ENCODE measurements at places on chromosomes 13 and 19. TPM values are rescaled to one million over a fixed set of nuclear protein-coding genes. Genes with fewer than 3 reads are reported as not detected.

Gene ZNF524
- total RNA-seq, result 12.6 TPM

Gene PRKCG
- not detected for total RNA-seq

Gene ZNF888
- 0.98 TPM for total RNA-seq

DNA sequence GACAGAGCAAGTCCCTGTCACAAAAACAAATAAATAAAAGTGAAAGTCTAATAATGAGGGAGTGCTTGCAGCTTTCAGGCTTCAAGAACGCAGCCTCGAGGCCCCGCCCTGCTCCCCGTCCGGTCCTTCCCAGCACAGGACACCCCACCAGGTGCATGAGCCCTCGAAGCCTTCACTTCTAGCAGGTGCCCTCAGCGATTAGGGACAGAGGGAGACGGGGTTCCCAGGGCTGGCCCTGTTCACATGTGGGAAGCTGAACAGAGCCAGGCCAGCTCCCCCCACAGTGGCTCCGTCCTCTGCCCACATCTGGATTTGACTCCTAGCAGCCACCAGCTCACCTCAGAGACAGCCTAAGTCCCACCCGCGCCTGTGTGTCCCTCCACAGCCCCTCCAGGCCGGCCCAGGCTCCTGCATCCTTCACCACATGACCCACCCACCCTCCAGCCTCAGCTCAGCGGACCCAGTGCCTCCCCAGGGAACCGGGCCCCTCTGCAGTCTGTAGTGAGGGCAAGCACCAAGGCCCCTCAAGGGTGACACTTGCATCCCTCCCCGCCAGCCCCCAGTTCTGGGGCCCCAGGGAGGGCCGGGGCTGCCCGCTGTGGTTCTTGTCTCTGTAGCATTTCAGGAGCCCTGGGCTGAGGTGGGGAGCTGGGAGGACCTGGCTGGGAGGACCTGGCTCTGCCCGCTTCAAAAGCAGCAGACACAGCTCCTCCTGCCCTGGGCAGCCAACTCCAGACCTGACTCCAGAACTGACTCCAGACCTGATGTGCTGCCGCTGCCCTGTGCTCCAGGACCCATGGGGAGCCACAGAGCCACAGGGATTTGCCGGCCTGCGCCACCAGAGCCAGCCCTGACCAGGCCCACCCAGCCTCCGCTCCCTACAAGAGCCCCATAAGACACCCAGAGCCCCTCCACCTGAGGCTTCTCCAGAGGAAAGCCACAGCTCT lies 27.2 kb downstream of the GPX4 start:
- DNase-seq, result peak; percentile 56

GRCh38 chr19:30669329-30670010 lies 297.3 kb downstream of the ZNF536 start:
- peak; percentile 30 for DNase-seq

- DNase-seq, result no peak
Observed at GRCh38 chr19:51652266-51652665, 5.6 kb upstream of the SIGLEC14 start.

GRCh38 chr19:8397271-8397670 lies 7.1 kb downstream of the RAB11B start:
- DNase-seq, result no peak

- no peak for DNase-seq
Observed at GRCh38 chr13:88086577-88086976, 415.4 kb downstream of the SLITRK5 start.

GRCh38 chr19:10018786-10019185 lies 5.5 kb downstream of the RDH8 start:
- DNase-seq, result no peak

GRCh38 chr13:40666933-40667621 lies 636 bp upstream of the FOXO1 start:
- DNase-seq, result peak; percentile 27

DNA sequence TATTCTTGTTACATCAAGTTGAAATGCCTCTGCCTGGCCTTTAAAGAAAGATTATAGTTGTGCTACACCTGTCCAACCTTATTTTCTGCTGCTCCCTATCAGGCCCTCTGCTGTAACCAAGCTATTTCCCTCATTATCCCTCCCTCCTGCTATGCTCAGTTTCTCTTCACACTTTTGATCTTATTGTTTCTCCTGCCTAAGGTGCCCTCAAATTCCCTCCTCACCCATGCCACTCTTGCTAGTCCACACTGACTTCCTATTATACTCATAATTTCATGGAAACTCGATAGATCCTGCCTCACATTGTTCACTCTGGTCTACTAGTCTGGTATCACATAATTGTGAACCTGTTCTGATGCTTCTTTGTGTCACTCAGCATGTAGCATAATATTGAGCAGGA lies 19.4 kb upstream of the ESD start:
- no peak for DNase-seq

DNA sequence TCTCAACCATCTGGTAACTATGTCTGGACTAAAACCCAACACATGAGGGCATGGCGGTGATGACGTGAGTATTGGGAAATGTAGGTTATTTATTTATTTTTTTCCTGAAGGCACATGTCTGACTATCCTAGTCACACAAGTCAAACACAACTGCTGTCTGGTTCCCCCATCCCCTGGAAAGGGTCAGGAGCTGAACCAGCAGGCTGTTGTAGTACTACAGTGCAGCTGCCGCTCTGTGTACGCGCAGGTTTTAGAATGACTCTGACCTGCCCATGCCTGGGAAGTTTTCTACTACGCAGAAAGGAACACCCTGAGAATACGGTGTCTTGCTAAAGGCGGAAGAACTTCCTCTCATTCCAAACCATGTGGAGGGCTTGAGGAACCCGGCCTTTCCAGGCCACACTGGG lies 1.2 kb downstream of the SLC7A1 start:
- DNase-seq, result peak; percentile 37

- DNase-seq, result no peak
Observed at GRCh38 chr13:65929436-65929835, 1300.7 kb downstream of the PCDH9 start.

GRCh38 chr19:55341171-55341588 lies 1.5 kb downstream of the KMT5C start:
- DNase-seq, result peak; percentile 29

DNA sequence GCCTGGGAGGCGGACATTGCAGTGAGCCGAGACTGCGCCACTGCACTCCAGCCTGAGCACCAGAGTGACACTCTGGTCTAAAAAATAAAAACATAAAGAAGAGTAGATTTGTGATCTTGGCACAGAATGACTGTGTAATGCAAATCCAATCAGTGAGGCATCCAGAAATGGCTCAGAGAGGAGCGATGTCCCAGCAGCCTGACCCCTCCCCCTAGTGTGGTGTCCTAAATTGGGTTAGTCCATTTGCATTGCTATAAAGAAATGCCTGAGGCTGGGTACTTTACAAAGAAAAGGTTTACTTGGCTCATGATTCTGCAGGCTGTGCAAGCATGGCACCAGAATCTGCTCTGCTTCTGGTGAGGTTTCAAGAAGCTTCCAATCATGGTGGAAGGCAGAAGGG lies 59.1 kb upstream of the ZNF30 start:
- DNase-seq, result no peak

- no peak for DNase-seq
Observed at GRCh38 chr19:34363094-34363493, 1.9 kb upstream of the GPI start.

DNA sequence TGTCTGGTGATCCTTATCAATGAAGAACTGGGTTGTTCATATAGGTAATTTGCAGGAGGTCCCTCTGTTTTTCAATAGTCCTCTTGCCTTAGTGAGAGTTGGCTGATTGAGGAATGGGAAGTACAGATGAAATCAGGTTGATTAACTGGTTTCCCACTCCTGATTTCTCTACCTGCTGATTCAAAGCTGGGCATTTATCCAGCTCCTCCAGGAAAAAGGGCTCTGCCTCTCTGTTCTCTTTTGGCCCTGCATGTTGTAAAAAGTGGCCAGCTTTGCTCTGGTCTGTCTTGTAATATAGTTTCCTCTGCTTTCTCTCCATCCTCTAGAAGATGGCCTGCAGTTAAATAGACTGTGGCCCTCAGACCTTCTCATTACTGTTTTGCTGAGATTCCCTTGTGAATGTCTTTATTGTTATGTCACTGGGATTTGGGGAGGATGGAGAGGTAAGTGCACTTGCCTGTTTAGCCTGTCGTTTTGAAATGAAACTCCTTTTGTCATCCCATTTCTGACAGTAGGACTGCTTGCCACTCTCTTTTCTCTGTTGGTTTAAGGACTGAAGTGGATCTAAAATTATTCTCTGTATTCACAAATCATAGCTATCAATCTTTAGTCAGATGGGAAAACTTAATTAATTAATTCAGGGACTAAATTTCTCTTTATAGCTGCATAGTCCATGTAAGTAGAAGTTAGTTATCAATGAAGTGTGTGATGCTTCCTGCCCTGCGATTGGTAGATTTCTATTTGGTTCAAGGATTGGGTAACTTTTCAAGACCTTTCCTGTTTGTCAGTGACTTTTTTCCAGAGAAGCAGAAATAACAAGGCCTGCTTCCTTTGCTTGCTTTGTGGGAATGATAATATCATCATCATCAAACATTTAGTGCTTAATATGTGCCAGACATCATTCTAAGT lies 28.5 kb downstream of the GARRE1 start:
- DNase-seq, result no peak

- no peak for DNase-seq
Observed at GRCh38 chr13:39363382-39363772, 239.6 kb downstream of the LHFPL6 start.

DNA sequence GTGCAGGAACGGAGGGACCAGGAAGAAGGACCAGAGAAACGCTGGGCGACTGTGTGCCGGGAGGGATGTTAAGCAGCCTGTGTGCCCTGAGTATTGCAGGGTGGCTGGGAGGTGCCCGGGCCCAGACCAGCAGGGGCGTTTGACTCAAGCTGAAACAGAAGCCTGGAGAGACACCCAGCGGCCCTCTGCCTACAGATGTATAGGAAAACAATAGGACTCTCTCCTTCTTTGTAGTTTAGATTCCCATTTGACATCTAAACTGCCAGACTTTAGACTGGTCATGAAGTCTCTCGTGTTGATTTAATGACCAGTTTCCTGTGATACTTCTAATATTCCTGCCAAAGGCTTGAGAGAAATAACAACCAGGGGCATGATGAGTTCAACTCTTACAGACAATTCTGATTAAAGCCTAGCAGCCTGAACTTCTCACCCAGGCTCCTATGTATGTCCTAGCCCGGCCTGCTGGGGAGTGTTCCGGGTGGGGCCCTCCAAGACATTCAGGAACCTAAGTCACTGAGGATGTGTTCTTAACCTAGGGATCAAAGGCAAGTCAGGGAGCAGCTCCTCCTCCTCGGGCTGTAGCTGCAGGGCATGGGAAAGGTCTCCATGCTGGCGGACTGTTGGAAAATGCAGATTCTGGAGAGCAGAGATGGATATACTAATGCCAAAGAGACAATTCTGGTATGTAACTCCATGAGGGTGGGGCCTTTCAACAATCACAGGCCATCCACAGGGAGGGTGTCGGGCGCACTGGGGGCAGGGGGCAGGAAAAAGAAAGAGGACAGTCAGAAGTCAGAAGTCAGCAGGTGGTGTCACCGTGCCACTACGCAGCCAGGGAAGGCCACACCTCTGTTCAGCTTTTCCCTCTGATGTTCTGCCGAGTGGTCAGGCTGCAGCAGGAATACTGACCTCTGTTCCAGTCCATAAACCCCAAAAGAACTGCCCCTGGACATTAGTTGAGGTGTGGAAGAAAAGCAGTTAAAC lies 131.8 kb downstream of the STARD13 start:
- DNase-seq, result no peak

DNA sequence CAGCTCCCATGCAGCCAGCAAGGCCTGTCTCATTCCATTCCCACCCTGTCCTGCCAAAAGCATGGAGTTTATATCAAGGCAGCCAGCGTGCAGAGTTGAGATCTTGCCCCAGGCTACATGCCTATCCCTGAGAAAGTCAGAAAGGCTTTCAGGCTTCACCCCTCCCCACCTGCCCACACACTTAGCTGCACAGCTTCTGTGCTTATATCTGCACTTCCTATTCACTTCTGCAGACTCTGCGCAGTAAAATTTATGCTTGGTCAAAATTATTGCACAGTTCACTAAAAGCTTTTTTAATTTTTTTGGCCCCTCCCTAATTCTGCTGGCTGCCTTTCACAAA lies 12.5 kb upstream of the ZNF675 start:
- DNase-seq, result no peak
